Left kidney (tissue), 8 donors: ENCODE measurements at places on chromosomes 7 and 10.

DNA sequence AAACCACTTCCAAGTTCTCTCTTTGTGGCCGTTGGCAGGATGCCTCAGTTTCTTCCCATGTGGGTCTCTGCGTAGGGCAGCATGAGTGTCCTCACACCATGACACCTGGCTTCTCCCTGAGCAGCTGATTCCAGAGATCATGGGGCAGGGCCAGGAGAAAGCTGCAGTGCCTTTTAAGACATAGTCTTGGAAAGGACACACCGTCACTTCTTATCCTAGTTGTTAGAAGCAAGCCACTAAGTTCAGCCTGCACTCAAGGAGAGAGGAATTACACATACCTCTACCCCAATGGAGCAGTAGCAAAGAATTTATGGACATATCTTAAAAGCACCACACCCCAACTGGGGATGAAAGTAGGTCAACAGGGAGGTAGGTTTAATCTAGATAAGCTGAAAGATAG lies 16.4 kb downstream of the NODAL start:
- no peak for DNase-seq

GRCh38 chr10:44033008-44033407 lies 351.9 kb downstream of the CXCL12 start:
- DNase-seq, result no peak

DNA sequence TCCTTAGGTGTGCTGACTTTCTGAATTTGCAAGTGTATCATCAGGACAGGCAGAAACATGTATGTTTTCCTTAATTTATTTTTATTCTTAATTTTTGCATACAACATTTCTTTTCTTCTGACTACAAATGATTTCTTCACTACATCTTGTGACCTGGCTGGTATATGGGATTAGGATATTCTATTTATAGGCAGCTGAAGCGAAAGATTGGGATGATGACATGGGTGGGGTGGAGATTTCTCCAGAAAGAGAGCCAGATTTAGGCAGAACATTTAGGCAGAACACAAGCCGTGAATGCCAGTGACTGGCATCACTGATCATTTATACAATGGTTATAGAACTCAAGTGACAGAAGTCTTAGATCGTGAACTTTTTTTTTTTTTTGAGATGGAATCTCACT lies 256.7 kb downstream of the KLF6 start:
- DNase-seq, result no peak

DNA sequence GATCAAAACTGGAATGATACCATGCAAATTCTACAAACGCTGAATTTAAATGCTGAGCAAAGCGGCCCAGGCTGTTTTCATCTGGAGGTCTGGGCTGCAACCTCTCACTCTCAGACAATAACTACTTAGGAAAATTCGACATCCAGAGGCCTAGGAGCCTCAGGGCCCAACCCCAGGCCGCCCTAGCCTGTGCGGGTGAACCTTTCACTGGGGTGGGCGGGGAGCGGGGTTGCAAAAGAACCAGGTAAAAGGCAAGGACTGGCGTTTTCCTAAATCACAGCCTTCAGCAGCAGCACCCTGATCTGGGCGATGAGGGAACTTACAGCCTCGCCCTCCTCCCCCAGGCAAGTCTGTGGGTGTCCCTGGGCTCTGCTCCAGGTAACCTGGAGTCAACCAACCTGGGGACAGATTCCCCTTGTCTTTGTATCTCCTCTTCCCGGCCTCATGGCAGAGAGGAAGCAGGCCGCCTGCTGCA lies 33.4 kb downstream of the CALML5 start:
- DNase-seq, result no peak

- no peak for DNase-seq
These were observed 88.3 kb upstream of the ZNF32 start for GRCh38 chr10:43737003-43737402.

GRCh38 chr10:121613456-121613855 lies 15.2 kb upstream of the FGFR2 start:
- DNase-seq, result no peak

DNA sequence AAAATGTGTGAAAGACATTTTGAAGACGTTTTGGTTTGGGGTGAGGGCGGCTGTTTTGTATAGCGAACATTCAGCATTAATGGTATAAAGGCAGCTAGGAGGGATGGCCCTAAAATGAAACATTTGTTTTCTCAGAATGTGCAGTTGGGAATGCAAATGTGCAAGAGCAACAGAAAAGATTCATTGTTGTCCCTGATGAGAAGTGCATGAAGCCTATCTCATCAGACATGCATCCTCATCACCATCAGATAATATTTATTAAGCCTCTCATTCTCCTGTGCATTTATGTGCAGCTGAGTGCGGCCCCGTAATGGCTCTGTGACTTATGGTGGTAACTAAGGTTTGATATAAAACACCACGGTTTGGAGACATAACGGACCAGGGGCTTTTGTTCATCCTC lies 199.5 kb downstream of the GFRA1 start:
- no peak for DNase-seq

DNA sequence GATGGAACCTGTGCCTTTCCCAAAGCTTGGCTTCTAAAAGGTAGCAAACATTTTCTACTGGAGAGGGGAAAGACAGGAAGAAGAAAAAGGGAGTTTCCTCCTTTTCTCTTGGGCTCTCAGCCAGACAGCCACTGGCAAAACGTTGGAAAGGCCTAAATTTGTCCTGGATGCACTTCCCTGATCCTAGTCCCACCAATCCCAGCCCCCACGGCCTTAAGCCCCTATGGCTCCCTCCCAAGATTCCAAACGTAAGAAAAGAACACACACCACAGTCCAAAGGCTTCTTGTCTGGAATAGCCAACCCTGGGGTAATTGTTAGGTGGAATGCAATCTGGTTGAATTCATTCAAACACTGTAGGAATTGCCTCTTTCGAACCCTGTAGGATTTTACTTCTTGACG lies 959 bp upstream of the TLX1 start:
- DNase-seq, result no peak

- no peak for DNase-seq
These were observed 3.0 kb downstream of the BAMBI start for GRCh38 chr10:28680358-28680752.

- no peak for DNase-seq
These were observed 369.6 kb downstream of the TCERG1L start for GRCh38 chr10:130941886-130942285.

DNA sequence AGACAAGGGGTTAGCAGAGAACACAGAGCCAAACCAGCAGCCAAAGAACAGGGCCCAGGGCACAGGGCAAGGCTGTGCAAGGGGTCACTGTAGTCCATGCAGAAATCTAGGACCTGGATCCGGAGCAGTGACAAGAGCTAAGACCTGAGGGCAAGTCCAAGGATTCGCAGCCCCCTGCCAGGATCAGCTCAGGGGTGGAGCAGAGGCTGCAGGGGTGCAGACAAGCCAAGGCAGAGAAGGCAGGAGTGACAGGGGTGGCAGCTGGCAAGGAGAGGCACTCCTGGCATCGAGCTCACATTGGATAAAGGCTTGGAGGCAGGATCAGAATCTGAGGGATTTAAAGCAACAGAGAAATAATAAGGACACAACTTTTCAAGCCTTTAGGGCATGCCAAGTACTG lies 80.7 kb upstream of the NANOS1 start:
- no peak for DNase-seq

DNA sequence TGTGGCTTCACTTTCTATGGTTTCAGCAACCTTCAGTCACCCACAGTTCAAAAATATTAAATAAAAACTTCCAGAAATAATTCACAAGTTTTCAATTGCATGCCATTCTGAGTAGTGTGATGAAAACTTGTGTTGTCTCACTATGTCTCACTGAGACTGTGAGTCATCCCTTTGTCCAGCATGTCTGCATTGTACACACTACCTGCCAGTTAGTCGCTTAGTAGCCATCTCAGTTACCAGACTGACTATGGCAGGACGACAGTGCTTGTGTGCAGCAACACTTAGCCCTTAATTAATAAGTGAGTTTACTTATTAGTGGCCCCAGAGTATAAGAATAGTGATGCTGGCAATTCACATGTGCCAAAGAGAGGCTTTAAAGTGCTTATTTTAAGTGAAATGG lies 22.5 kb downstream of the CCDC186 start:
- no peak for DNase-seq

DNA sequence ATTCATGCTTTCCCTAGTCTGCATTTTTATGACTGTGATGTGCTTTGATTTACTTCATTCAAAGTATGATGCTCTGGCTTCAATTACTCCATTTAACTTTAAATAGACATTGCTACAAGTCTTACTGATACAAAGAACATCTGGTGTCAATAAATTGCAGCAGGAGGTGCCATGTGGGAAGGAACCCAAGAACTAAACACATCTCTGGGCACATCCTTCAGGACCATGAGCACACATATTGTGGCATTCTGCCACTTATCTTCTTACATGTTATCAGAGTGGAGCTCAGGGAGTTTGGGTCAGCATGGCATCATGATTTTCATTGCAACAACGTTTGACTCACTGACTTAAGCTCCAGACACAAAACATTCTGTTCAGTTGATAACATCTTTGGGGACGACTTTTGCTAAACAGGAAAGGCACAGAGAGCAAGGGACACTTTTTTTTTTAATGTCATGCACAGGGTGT lies 227.0 kb downstream of the DKK1 start:
- DNase-seq, result no peak

GRCh38 chr10:44916429-44916828 lies 5.3 kb downstream of the TMEM72 start:
- no peak for DNase-seq

DNA sequence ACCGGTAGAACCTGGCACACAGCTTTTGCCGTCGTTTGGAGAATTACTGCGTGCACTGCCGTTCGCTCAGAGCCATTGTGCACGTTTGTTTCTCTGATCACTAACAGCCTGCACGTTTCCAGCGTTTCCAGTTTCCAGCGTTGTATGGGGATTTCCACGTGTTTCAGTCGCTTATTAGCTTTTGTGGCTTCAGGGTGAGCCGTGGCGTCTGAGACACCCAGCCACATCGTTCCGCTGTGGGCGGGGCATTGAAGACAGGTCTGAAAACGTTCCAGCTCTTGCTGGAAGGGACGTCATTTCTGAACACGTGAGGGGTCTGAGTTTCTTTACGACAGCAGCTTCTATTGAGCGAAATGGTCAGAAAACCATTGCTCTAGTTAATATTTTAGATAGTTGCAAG lies 164.8 kb downstream of the DNAJB6 start:
- DNase-seq, result no peak

DNA sequence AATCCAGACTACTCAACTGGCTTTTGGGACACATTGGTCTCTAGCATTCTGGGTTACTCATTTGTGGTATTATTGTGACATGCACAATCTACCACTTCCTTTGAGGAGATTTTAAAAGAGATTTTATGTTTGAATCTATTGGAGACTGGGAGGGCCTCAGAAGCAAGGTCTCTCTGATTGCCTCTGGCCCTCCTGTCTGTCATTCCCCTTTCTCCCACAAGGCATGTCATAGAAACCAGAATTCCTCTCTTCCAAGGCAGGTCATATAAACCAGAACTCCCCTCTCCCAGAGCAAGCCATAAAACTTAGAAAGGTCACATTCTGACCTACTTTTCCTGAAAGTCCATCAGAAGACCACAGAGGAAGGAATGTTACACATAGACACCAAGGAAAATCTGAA lies 777.7 kb downstream of the PHTF2 start:
- no peak for DNase-seq

DNA sequence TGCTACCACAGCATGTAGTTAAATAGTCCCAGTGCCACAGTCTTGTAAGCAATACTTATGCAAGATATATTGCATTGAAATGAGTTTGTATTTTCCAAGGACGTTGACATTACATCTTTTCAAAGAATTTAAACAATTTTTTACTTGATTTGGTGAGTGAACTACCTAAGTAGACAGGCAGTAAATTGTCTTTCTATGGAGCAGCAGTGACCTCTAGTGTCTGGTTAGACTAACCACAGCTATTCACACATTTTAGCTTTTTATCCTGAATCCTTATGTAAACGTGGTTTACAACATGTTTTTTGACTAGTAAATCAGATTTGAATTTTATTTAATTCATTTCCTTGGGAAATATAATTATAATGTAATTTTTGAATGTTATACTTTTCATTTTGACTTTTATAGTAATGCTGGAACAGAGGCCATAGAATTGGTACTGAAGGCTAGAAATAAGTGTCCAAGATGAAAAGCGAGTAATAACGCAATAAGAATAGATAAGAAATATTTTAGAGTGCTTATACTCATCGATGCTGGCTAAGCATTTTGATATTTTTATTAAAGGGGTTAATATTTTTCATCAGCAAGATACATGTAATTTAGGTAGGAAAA lies 5.6 kb downstream of the LRRTM3 start:
- peak; percentile 73 for DNase-seq

GRCh38 chr7:103810112-103810744 lies 179.2 kb downstream of the RELN start:
- no peak for DNase-seq

GRCh38 chr10:118506671-118507590 lies 88.5 kb downstream of the PRLHR start:
- no peak for DNase-seq

- DNase-seq, result no peak
These were observed 57.0 kb upstream of the MTPN start for GRCh38 chr7:136034132-136034531.
